Right ventricle myocardium inferior (tissue), 1 donor: ENCODE measurements at places on chromosomes 3 and 15. TPM values are rescaled to one million over a fixed set of nuclear protein-coding genes. Genes with fewer than 3 reads are reported as not detected.

- DNase-seq = no peak
Measured at GRCh38 chr15:48132874-48133273, 12.1 kb downstream of the SLC24A5 start.

GRCh38 chr3:193731656-193732055 is 138.6 kb downstream of the OPA1 start:
- no peak for DNase-seq

DNA sequence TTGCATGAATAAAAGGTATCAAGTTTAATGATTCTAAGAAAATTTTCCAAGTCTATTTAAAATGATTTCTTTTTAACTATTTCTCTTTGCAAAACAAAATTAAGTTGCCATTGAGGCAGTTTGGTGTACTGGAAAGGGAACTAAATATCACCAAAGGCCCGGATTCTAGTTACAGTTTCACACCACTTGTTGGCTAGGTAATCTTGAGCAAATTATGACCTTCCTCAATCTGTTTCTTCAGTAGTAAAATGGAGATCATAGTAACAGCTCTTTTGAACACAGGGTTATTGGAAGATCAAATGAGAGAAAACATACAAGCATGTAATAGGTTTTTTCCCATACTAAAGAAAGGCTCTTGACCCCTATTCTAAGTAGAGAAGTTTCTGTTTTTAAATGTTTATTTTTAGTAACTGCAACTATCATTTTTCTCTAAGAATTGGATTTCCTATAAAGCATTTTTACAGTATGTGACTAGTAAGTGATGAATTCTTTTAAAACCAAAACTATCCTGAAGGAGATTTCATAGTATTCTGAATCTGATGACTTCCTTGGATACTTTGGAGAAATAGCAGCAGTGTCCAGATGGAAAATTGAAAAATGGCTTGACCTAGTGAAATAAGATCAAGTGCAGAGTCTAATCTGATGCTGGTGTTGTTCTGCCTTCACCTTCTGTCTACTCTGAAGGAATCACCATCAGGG is 15.7 kb downstream of the SCAANT1 start:
- DNase-seq = no peak

DNA sequence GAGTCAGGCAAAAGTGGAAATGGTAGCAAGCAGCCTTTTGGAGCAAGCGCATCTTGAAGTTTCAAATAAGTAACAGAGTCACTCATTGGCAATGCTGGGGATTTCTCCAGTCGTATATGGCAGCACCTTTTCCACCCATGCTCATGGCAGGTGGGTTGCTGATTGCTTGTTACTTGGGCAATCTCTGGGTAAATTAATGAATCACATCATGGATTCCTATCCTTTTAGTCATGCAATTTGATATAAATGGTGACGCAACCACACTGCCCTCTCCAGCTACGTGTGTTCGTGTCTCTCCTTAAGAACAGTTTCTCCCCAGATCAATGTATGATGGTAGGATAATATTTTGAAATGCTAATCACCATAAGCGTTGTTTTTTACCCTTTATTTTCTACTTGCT is 339.9 kb upstream of the KCNH8 start:
- DNase-seq = no peak

A4GNT gene
- not detected for total RNA-seq

FMN1 gene
- 3.3 TPM for total RNA-seq
